ENCODE measurements at places on chromosomes 13 and 19. TPM values are rescaled to one million over a fixed set of nuclear protein-coding genes. Genes with fewer than 3 reads are reported as not detected.

SIGLEC8 gene
- 0.16 TPM for total RNA-seq

JOSD2 gene
- total RNA-seq: 28.6 TPM

P2RY11 gene
- 4.1 TPM for total RNA-seq

PCDH17 gene
- 3.1 TPM for total RNA-seq

C1QTNF9 gene
- total RNA-seq: 3.0 TPM
